ENCODE measurements at places on chromosomes 6 and 20. TPM values are rescaled to one million over a fixed set of nuclear protein-coding genes. Genes with fewer than 3 reads are reported as not detected.

- H3K27ac ChIP-seq, result no peak overlapping the region
- DNase-seq, result peak; percentile 72
- H3K4me1 ChIP-seq, result peaks cover 21% of the 10 kb centered on the region
- H3K27me3 ChIP-seq, result no peaks in the 10 kb centered on the region
- H3K4me3 ChIP-seq, result no peak overlapping the region
- peaks cover 16% of the 10 kb centered on the region for H3K36me3 ChIP-seq
Measured at GRCh38 chr20:478949-479429, 16.7 kb upstream of the TBC1D20 start.

GRCh38 chr6:126040826-126041225 lies 54.5 kb downstream of the TRMT11 start:
- peaks cover 5% of the 10 kb centered on the region for H3K36me3 ChIP-seq
- no peak overlapping the region for H3K4me3 ChIP-seq
- no peak for DNase-seq
- H3K27me3 ChIP-seq, result no peaks in the 10 kb centered on the region

DNA sequence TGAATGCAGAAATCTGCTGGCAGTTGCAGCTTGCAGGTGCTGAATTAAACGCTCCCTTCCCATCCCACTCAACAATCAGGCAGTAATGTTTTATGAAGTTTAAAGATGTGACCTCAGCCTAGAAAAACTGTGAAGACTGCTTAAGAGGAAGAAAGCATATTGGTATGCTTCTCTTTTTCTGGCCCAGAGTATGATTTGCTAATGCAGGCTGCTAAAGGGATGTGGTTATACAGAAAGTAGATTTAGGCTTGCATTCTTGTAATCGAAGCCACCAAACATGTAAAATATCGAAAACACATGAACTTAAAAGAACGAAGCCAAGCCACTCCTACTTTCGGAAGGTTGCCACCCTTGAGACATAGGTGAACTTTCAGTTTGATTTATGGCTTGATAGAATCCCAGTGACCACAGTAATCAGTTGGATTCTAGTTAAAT lies 40.7 kb downstream of the MAP3K5 start:
- peaks cover 90% of the 10 kb centered on the region for H3K4me1 ChIP-seq
- DNase-seq, result peak; percentile 42
- H3K27me3 ChIP-seq, result no peaks in the 10 kb centered on the region
- no peaks in the 10 kb centered on the region for H3K36me3 ChIP-seq
- peak overlapping the region; percentile 23 for H3K4me3 ChIP-seq

GRCh38 chr20:24417485-24417884 lies 51.9 kb upstream of the SYNDIG1 start:
- no peaks in the 10 kb centered on the region for H3K27me3 ChIP-seq
- H3K36me3 ChIP-seq, result no peaks in the 10 kb centered on the region
- no peak overlapping the region for H3K4me3 ChIP-seq

GRCh38 chr6:129634411-129635230 lies 75.4 kb downstream of the ARHGAP18 start:
- no peak overlapping the region for H3K4me3 ChIP-seq
- H3K27ac ChIP-seq, result no peak overlapping the region
- H3K27me3 ChIP-seq, result no peaks in the 10 kb centered on the region

The YTHDF1 gene
- total RNA-seq, result 47.7 TPM

Measured in CD4-positive, alpha-beta memory T cell (primary cell).